ENCODE measurements at places on chromosomes 5 and 9. TPM values are rescaled to one million over a fixed set of nuclear protein-coding genes. Genes with fewer than 3 reads are reported as not detected.

The CDKN2B gene
- 8.2 TPM for total RNA-seq

The OR2V1 gene
- total RNA-seq, result not detected

The LECT2 gene
- total RNA-seq, result 0.70 TPM

The FOXD4L5 gene
- total RNA-seq, result 0.25 TPM

The CYSRT1 gene
- total RNA-seq, result 1.7 TPM

The ACTBL2 gene
- not detected for total RNA-seq

The LPCAT1 gene
- 52.8 TPM for total RNA-seq

The PRSS3 gene
- 33.8 TPM for total RNA-seq

The ATP10B gene
- total RNA-seq, result 0.63 TPM
